ENCODE measurements at places on chromosomes 11 and 22.

GRCh38 chr22:49655168-49655812 is 172.4 kb downstream of the BRD1 start:
- no peak for DNase-seq

DNA sequence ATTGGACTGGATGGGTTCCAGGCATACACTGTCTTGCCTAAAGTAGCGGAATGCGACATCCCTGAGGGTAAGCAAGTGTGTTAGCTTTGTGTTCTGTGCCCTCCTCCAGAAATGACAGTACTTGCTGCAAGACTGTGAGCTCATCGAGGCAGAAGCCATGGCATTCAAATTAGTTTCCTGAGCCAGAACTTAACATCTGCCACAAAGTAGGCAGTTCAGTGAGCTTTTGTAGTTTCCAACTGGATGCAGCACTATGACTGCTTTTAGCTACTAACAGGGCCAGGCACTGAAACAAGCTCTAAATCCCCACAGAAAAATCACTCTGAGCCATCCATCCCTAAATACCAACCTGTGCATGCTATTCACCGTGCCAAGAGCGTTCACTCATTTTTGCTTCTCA is 1.2 kb upstream of the FAR1 start:
- DNase-seq = no peak

DNA sequence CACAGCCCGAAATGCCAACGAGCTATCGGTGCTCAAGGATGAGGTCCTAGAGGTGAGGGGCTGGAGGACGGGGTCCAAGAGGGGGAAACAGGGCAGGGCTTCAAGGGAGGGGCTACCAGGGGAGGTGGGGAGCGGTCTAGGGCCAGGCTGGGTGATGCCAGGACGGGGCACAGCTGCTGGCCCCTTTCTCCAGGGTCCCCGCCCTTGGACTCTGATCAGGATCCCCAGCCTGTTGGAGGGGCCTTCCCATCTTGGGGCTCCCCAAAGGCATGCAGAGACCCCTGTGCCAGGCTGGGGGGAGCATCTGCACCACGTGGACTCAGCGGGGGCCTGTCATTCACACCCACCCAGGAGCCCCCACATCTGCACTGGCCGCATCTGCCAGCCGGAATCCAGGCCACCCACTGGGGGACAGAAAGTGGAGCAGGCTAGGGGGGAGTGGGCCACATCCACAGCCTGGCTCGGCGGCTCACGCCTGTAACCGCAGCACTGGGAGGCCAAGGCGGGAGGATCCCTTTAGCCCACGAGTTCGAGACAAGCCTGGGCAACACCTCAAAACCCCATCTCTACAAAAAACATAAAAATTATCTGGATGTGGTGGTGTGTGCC is 18.9 kb downstream of the EPS8L2 start:
- no peak for DNase-seq

DNA sequence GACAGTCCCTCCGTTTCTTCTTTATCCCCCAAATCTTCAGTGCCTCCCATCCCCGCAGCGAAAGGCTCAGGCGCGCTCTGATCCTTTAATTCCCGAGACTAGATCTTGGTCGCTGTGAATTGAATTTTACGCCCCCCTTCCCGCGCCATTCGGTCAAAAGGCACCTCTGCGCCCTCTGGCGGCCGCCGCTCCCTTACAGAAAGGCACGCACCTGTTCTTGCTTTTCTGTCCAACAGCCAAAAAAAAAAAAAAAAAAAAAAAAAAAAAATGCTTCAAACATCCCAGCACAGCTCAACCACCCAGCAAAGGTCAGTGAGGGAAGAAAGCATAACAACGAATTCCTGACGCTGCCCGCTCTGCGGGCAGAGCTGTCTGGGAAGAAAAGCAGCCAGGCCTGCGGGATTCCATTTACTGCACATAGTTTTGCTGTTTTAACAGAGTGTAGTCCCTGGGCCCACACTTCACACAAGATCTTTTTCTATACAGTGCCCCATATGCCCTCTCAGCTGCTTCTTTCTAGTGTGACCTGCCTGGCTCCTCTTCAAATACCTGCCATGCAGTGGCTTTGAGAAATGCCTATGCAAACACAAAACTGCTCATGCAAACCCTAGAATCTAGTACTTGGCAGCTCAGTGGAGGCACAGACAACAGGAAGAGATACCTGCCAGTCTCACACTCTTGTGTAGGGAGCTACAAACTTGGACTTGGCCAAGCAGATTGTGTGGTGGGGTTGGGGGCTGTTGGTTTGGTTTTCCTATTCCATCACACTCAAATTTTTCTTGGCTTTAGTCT is 1.3 kb upstream of the ESAM start:
- peak; percentile 69 for DNase-seq

GRCh38 chr11:69367211-69367964 is 73.4 kb downstream of the MYEOV start:
- no peak for DNase-seq

- no peak for DNase-seq
Observed at GRCh38 chr11:93340223-93340622, 9.7 kb downstream of the DEUP1 start.

- no peak for DNase-seq
Observed at GRCh38 chr11:28833670-28834069, 725.5 kb downstream of the METTL15 start.

DNA sequence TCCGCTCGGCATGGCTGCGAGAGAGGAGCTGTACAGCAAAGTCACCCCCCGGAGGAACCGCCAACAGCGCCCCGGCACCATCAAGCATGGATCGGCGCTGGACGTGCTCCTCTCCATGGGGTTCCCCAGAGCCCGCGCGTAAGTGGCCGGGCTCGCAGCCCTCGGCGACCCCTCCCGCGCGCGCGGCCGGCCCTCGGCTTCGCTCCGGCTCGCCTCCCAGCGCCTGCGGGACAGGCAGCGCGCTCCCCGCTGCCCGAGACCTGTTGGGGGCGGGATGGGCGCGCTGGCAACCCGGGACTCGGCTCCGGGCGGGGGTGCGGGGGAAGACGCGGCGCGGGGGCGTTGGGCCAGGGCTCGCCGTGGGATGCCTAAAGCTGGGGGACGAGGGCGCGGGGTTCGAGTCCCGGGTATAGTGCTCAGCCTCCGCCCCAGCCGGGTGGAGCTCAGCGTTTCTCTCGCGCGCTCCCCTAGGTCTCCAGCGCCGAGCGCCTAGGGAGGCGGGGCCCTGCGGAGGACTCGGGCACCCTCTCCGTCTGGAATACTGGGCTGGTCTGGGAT is 630 bp downstream of the UBASH3B start:
- DNase-seq = peak; percentile 77

GRCh38 chr11:69122326-69122629 is 33.5 kb upstream of the SMIM38 start:
- no peak for DNase-seq

DNA sequence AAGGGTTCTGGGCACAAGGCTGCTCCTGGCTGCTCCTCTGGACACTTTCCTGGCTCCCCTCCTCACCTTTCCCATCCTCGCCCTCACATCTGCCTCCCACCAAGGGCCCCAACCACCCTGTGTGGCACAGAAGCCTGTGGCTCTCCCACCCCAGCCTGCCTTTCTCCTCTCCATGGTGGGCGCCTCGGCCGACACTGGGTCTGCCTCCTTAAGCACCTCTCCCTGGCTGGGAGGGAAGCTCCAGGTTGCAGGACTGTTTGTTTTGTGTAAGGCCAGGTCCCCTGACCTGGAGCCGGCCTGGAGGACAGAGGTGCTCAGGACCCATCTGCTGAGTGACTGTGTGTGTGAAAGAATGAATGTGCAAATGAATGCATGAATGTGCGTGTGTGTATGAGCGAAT is 14.1 kb downstream of the MUC6 start:
- DNase-seq = no peak

DNA sequence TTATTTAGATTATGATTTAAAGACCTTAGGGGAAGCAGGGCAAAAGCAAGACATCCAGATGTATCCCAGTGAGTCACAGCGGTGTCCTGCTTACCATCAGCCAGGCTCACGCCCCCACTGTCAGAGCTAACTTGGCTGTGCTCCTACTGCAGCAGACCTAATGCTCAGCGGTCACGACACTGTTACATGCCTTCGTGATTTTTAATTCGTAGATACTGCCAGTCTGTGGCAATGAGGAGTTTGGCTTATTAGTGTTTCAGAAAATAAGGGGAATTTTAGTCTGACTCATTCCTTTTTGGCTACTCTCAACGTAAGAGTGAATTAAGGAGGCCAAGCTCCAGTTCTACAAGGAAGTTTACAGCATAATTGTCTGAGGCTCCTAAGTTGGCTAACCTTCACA is 22.7 kb downstream of the EFCAB6 start:
- no peak for DNase-seq
